ENCODE measurements at places on chromosomes 4 and X.

DNA sequence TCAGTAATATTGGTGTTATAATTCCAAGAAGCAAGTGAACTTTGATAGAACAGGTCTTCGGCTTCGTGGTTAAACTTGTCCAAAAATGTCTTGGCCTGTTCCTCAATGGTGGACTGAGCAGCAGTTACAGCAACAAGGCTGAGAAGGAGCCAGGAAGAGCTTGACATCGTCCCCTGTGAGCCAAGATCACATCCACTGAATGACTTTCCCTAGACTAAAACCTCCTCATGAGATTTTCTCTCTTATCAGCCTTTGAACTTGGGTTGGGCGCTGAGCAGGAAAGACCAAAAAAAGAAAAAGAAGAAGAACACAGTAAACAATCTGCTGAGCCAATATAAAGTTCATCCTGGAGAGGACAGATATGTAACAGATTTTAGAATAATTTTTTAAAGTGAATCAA, at the start of gene ACE2:
Gene ACE2 (minus strand): TSS at position 216 of the 400 bp plus-strand sequence. CDS start 49 bp downstream, at position 167.
- DNase-seq: no peak

DNA sequence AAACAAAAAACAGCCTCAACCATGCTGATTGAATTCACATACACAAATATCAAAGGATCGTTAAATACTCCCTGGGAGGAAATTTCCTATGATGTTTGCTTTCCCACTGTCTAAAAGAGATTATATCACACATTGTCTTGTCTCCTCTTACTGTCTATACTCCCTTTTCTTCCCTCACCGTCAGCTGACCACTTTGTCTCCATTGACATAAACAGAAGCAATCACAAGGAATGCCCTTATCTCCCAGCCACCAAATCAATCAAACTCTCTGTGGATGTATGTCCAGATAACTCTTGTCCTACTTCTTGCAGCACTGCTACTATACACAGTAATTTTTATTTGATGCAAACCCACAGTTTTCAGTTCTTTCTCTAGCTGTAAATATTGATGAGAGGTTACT, 12.2 kb upstream of the NUDT9 start:
- DNase-seq: no peak

- DNase-seq: no peak
Measured at GRCh38 chr4:94668724-94669123, 89.0 kb upstream of the BMPR1B start.

GRCh38 chrX:96843566-96843965, 40.1 kb upstream of the RPA4 start:
- DNase-seq: no peak

- DNase-seq: no peak
Measured at GRCh38 chr4:42488114-42488513, 90.8 kb downstream of the SHISA3 start.

- DNase-seq: no peak
Measured at GRCh38 chrX:67717571-67717970, 173.8 kb downstream of the AR start.

DNA sequence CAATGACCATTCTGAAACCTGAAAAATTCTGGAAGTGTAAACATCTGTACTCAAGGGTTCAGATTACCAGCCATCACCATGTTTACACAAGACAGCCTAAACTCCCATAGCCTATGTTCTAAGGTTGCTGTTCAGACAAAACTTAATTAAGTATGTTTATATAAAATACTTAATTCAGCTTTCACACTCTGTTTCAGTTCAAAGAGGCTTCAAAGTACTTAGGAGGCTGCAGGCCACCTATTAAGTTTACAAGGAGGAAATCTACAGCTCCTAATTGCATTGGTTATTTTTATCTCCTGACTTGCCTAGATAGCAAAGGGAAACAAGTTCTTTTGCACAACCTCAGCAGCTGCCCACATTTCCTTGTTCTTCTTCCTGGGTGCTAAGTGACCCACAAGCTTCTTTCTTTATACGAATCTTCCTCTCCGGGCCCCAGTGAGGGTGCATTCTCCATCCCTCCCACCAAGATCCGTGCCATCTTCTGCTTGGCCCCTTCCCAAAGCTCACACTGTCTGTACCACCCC, 2.0 kb downstream of the GAK start:
- no peak for DNase-seq

GRCh38 chr4:159252491-159252890, 149.6 kb downstream of the RAPGEF2 start:
- no peak for DNase-seq

GRCh38 chr4:165628572-165628971, 244.5 kb upstream of the TLL1 start:
- no peak for DNase-seq

DNA sequence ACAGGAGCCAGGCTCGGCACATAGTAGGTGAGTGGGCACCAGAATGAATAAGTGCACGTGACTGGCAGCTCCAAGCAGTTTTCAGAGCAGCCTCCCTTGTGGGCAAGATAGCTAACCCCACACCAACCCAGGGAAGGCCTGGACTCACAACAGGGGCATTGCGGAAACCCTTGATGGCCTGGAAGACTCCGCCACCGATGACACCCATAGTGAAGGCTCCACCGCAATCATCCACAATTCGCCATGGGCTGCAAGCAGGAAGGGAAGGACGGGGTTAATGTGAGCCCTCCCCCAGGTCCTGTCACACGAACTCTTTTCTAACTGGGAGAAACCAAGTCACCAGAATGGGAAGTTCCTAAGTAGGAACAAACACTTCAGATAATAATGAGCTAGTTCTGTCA, 957 bp downstream of the TIMM17B start:
- no peak for DNase-seq

DNA sequence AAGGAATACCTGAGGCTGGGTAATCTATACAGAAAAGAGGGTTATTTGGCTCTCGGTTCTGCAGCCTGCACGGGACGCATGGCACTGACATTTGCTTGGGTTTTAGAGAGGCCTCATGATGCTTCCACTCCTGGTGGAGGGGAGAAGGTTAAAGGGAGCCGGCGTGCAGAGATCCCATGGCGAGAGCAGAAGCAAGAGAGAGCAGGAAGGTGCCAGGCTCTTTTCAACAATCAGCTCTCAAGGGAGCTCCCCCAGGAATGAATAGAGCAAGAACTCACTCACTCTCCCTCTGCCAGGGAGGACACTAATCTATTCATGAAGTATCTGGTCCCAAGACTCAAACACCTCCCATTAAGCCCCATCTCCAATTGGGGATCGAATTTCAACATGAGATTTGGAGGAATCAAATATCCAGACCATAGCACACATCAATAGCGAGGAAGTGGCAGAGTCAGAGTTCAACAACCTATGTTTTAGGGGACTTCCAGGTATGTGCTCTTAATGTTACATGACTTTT, 109.8 kb downstream of the SORBS2 start:
- DNase-seq: no peak

- DNase-seq: no peak
Measured at GRCh38 chr4:128524311-128524710, 236.7 kb upstream of the PGRMC2 start.

DNA sequence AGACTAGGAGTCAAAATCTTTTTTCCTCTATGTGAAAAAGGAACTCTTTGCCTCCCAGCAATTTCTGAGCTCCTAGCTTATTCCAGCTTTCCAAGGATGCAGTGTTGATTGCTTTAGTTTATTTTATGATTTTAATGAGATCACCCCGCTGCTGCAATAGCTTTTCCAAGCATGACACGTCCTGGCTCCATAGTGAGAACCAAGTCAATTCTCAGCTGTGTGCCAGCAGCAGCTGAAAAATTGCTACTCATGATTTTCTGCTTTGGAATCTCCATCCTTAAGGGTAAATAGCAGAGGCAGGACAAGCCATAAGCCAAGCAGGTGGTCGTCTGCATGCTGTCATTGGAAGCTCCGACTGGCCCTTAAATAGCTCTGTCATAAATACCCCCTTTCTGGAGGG, 64.5 kb downstream of the FTHL17 start:
- DNase-seq: no peak

DNA sequence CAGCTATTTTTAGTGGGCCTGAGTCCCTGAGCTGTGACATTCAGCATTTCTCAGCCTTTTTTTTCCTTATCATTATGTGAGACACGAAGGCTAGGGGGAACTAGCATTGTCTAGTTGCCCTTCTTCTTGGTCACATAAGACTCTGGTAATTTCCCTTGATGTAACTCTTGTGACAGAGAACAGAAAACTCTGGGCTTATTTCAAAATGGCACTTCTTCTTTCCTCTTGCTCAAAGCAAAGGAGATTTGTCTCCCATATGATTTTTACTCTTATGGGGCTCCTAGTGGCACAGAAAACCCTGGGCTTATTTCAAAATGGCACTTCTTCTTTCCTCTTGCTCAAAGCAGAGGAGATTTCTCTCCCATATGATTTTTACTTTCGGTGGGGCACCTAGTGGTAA, 14.7 kb downstream of the ATXN3L start:
- no peak for DNase-seq

DNA sequence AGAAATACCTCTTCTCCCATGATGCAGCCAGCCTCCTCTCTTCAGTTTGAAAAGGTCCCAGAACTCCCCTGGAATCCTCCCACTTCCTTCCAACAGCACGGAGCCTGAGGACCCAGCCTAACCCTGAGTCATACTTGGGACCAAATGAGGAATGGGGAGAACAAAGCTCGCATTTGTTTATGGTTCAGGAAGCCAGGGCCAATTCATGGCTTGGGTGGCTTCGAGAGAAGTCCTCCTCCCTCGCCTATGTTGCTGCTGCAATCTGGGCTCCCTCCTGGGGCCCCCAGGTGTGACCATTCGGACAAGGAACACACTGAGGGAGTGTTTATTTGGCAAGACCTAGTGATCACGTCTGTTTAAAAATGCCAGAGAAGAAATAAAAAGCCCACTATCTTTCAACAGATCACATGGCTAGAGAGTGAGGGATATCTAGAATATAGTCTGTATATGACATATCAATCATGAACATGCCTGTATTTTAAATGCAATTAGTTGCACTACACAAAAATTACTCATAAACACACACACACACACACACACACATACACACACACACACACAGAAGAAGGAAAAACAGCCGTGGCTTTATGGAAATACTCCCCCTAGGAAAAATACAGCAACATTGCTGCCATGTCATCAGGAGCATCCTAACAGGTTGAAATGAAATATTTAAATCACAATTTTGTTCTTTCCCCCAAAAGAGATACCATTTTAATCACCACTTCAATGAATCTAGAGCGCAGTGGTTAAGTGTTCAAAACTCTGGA, 155.7 kb upstream of the MAP3K15 start:
- no peak for DNase-seq

All from activated CD4-positive, alpha-beta memory T cell treated with anti-CD3 and anti-CD28 coated beads for 36 hours (primary cell).